ENCODE measurements at places on chromosomes 3 and 15. TPM values are rescaled to one million over a fixed set of nuclear protein-coding genes. Genes with fewer than 3 reads are reported as not detected.

SEMA3G gene
- not detected for total RNA-seq

TRIM42 gene
- not detected for total RNA-seq

GOLGA6B gene
- not detected for total RNA-seq

GOLGA8J gene
- not detected for total RNA-seq

ALPK3 gene
- total RNA-seq, result 0.56 TPM

GRCh38 chr15:74709011-74709410, 13.2 kb upstream of the EDC3 start:
- no peaks in the 10 kb centered on the region for H3K4me1 ChIP-seq
- no peaks in the 10 kb centered on the region for H3K36me3 ChIP-seq
- no peak overlapping the region for H3K27ac ChIP-seq

- H3K4me3 ChIP-seq, result no peak overlapping the region
- H3K27ac ChIP-seq, result no peak overlapping the region
Measured at GRCh38 chr3:100506355-100506754, 13.9 kb downstream of the TMEM45A start.

- H3K4me1 ChIP-seq, result no peaks in the 10 kb centered on the region
- H3K4me3 ChIP-seq, result no peak overlapping the region
Measured at GRCh38 chr3:151062611-151063010, 22.9 kb upstream of the MED12L start.

GRCh38 chr3:184663756-184664155, 48.1 kb downstream of the MAGEF1 start:
- peaks cover 30% of the 10 kb centered on the region for H3K4me1 ChIP-seq
- H3K36me3 ChIP-seq, result no peaks in the 10 kb centered on the region
- H3K27me3 ChIP-seq, result peaks cover 11% of the 10 kb centered on the region
- H3K4me3 ChIP-seq, result no peak overlapping the region

- no peaks in the 10 kb centered on the region for H3K36me3 ChIP-seq
- no peaks in the 10 kb centered on the region for H3K27me3 ChIP-seq
- H3K27ac ChIP-seq, result no peak within 1 kb of the TSS
- H3K4me3 ChIP-seq, result no peak within 1 kb of the TSS
Measured at GRCh38 chr3:151873398-151873797, at the start of gene SUCNR1. Gene SUCNR1 (plus strand): TSS chr3:151873643. CDS start chr3:151879893, 6,250 bp downstream.

GRCh38 chr3:143351895-143352608, 232.5 kb downstream of the CHST2 start:
- H3K27me3 ChIP-seq, result no peaks in the 10 kb centered on the region
- H3K36me3 ChIP-seq, result peaks cover 2% of the 10 kb centered on the region
- no peak for DNase-seq
- H3K4me1 ChIP-seq, result no peaks in the 10 kb centered on the region

GRCh38 chr15:92817339-92817886, 82.7 kb upstream of the CHD2 start:
- no peaks in the 10 kb centered on the region for H3K27me3 ChIP-seq
- peaks cover 37% of the 10 kb centered on the region for H3K4me1 ChIP-seq
- DNase-seq, result no peak
- no peaks in the 10 kb centered on the region for H3K36me3 ChIP-seq

- H3K36me3 ChIP-seq, result peaks cover 2% of the 10 kb centered on the region
- H3K4me3 ChIP-seq, result no peak overlapping the region
- DNase-seq, result no peak
- H3K27ac ChIP-seq, result no peak overlapping the region
Measured at GRCh38 chr3:78434801-78435200, 1333.0 kb downstream of the ROBO1 start.

GRCh38 chr15:60444289-60444912, 34.5 kb downstream of the ICE2 start:
- peak overlapping the region; percentile 57 for H3K27ac ChIP-seq
- no peak for DNase-seq
- H3K36me3 ChIP-seq, result peaks cover 9% of the 10 kb centered on the region

DNA sequence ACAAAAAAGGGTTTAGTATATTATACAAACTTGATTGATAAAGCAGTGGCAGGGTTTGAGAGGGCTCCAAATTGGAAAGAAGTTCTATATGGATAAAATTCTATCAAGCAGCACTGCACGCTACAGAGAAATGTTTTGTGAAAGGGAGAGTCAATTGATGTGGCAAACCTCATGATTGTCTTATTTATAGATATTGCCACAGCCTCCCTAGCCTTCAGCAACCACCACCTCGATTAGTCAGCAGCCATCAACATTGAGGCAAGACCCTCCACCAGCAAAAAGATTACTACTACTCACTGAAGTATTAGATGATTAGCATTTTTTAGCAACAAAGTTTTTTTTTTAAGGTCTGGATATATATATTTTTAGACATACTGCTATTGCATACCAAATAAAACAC, 296.7 kb downstream of the CHST2 start:
- H3K27me3 ChIP-seq, result no peaks in the 10 kb centered on the region
- H3K4me1 ChIP-seq, result peaks cover 6% of the 10 kb centered on the region
- DNase-seq, result no peak
- H3K36me3 ChIP-seq, result peaks cover 1% of the 10 kb centered on the region
- H3K27ac ChIP-seq, result no peak overlapping the region

All from chondrocyte (in vitro differentiated cells).